ENCODE measurements at places on chromosomes 7 and 10. TPM values are rescaled to one million over a fixed set of nuclear protein-coding genes. Genes with fewer than 3 reads are reported as not detected.

The PNLIP gene
- 0.12 TPM for polyA plus RNA-seq

The ABCC2 gene
- 94.3 TPM for polyA plus RNA-seq

The PON1 gene
- polyA plus RNA-seq = 2.3 TPM

The WNT8B gene
- 0.09 TPM for polyA plus RNA-seq

The NOM1 gene
- polyA plus RNA-seq = 21.2 TPM

The PRRT4 gene
- polyA plus RNA-seq = 0.73 TPM

The SSC4D gene
- polyA plus RNA-seq = 1.2 TPM

DNA sequence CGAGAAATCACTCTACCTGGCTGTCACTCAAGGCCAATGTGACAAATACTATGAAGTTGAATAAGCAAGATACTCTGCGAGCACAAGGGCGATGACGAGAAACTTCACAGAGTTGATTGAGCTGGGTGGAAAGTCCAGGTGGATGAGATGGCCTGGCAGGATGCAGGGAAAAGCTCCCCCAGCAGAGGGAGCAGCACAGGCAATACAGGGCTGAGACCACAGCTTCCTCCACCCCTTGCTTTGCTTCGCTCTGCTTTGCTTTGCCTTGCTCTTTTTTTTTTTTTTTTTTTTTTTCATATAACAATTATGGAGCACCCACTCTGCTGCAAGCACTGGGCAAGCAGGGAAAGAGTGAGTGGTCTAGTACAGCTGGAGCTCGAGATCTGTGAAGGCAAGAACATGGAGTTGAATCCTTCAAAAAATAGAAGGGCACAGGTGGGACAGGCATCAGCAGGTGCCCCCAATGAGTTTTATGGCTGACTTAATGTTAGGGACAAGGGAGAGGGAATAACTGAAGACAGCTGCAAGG lies 88.3 kb downstream of the CABCOCO1 start:
- DNase-seq = peak; percentile 95
- H3K4me1 ChIP-seq = peaks cover 14% of the 10 kb centered on the region
- H3K36me3 ChIP-seq = no peaks in the 10 kb centered on the region
- peak overlapping the region; percentile 90 for H3K27ac ChIP-seq
- no peaks in the 10 kb centered on the region for H3K27me3 ChIP-seq
- no peak overlapping the region for H3K4me3 ChIP-seq

GRCh38 chr7:29352041-29352440 lies 157.5 kb downstream of the CHN2 start:
- no peaks in the 10 kb centered on the region for H3K27me3 ChIP-seq
- H3K4me3 ChIP-seq = no peak overlapping the region
- no peaks in the 10 kb centered on the region for H3K4me1 ChIP-seq
- no peaks in the 10 kb centered on the region for H3K36me3 ChIP-seq
- H3K27ac ChIP-seq = no peak overlapping the region

DNA sequence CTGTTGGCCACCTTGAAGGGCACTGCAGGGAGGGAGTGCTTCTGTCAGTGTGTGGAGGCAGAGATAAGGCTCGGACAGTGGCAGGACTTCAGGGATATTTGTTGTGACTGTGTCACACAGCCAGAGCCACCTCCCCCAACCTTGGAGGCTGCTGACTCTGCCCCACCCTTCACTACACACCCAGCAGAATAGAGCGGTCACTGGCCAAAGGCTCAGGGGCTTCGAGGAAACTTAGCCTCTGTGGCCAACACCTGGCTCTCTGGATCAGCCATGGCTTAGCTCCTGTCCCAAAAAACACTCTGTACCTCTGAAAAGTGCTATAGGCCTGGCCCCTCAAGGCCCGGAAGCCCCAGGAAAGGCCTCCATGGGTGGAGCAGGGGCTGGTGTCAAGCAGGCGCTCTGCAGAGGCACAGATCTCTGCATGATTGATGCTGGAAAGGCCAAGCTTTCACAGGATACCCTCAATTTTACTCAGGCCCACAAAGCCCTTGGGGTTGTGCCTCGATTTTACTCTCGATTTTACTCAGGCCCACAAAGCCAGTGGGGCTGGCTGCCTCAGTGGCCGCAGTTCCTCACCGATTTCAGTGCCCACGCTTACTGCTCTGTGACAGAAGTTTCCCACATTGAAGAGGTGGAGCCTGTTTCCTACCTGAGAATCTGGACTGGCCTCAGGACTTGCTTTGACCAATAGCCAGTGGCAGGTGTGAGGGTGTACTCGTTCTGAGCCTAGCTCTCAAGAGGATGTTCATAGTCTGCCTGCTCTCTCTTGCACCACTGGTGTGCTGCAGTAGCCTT lies 113.2 kb upstream of the GPR26 start:
- no peaks in the 10 kb centered on the region for H3K36me3 ChIP-seq
- H3K27me3 ChIP-seq = peaks cover 11% of the 10 kb centered on the region
- no peak overlapping the region for H3K4me3 ChIP-seq

DNA sequence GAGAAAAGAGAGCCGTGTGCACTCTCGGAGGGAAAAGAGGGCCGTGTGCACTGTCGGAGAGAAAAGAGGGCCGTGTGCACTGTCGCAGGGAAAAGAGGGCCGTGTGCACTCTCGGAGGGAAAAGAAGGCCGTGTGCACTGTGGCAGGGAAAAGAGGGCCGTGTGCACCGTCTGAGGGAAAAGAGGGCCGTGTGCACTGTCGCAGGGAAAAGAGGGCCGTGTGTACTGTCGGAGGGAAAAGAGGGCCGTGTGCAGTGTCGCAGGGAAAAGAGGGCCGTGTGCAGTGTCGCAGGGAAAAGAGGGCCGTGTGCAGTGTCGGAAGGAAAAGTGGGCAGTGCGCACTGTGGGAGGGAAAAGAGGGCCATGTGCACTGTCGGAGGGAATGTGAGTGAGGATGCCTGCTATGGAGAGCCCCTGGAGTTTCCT lies 188.7 kb downstream of the DNAJB6 start:
- DNase-seq = no peak
- no peaks in the 10 kb centered on the region for H3K4me1 ChIP-seq
- no peak overlapping the region for H3K4me3 ChIP-seq
- no peak overlapping the region for H3K27ac ChIP-seq
- no peaks in the 10 kb centered on the region for H3K27me3 ChIP-seq

Measured in large intestine (tissue), 12 donors.